ENCODE measurements at places on chromosomes 3 and 15.

DNA sequence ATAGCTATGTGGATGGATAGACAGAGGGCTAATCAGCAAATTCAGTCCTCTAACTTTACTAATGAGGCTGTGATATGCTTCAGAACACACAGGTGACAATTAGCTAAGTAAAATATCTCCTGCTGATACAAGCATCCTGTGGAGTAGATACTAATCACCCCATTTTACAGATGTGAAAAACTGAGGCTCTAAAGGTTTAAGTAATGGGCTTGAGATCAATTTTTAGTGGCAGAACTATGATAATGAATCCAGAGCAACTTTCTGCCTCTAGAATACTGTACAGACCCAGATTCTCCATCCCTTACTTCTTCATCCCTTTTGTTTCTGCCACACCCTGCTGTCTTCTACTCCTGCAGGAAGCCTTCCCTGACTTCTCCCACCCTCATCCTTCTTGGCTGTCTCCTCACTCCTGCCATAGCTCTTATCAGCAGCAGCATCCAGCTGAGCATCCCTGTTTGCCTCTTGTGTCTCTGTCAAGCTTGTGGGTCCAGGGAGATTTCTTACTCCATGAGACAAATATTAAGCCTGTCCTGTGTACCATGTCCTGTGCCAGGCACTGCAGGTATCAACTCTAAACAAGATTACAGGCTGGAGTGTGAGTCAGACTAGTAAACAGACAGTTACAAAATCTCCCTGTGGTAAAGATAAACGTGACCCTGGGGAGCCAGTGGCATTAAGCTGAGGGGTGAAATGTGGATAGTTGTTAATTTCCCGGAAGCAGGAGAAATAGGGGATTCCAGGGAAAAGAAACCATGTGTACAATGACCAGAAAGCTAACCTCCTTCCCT is 39.2 kb downstream of the SLC6A11 start:
- no peak for DNase-seq

GRCh38 chr3:155891321-155891720 is 20.9 kb downstream of the GMPS start:
- DNase-seq: no peak

- no peak for DNase-seq
Observed at GRCh38 chr3:43696441-43696840, 5.7 kb downstream of the ABHD5 start.

GRCh38 chr15:75235051-75235673 is 23.0 kb upstream of the GOLGA6C start:
- DNase-seq: no peak

DNA sequence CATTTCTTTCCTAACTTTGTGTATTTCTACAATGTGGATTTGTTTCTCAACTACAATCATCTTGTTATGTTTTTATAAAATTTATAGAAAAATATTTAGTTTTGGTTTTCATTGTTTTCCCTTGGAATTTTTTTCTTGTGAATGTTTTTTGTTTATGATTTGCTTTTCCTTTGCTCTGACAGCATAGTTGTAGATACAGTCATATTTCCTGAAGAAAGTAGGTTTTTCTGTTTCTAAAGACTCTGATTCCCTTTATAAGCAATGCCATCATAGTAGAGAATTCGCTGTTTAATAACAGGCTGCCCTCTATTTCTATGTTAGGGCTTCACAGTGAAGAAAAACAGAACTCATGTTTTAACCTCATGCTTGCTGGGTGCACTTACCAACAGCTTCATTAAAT is 482.3 kb downstream of the ZBBX start:
- no peak for DNase-seq

- no peak for DNase-seq
Observed at GRCh38 chr3:64972793-64973192, 285.0 kb upstream of the ADAMTS9 start.

DNA sequence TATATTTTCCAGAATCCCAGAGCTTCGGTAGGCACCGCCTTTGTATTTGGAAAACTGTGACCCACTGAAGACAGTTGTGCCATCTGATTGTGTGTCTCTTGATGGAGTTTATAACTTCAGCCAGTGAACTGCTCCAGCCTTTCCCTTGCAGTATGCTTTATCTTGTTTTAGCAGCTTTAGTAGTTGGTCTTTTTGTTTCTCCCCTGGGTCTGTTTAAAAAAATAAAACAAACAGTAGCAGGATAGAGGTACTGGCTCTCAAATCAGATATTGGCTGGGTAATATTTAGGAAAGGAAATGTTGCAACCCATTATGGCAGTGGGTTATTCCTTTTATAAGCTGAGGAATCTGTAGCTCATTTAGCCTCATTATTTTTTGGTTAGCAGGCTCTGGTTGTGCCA is 151.5 kb upstream of the BFSP2 start:
- DNase-seq: no peak

DNA sequence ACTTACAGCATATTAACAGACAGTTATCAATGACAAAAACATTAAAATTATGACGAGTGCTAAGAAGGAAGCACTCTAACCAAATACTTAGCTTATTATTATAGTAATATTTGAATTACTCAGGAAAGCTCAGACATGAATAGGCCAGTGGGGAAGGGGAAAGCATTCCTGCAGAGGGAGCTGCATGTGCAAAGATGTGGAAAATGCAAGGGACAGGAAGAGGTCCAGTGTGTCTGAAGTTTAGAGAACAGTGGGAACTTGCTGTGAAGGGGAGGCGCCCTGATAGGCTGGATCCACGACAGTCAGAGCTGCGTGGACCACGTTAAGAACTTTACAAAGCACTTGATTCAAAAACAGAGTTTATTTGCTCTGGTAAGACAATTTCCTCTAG is 1.2 kb upstream of the SPICE1 start:
- no peak for DNase-seq

DNA sequence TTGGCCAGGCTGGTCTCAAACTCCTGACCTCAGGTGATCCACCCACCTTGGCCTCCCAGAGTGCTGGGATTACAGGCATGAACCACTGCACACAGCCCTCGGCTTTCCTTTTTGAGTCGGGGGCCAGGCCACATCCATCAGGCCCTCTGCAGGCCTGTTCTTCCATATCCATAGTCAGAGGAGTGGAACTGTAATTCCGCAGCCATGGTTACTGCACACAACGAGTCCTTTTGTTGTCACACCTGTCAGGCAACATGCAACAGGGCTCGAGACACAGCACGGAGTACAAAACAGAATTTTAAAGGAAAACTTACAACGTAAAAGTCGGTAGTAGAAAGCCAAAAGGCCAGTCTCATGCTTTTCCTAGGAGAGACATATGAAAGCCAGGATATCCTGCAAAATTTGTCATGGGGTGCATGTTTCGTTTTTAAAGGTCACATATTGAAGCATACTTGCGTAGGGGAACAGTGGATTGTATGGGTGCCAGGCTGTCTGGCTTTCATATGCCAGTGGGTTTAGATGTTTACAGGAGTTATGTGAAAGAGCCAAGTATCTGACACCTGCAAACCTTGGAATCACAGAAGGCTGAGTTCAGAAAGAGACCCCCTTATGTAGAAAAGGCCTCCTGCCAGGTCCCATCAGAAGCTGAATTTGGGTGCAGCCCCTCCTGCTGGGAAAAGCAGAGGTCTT is 63.2 kb upstream of the LPP start:
- no peak for DNase-seq

GRCh38 chr3:188052169-188053035 is 101.6 kb upstream of the LPP start:
- no peak for DNase-seq

DNA sequence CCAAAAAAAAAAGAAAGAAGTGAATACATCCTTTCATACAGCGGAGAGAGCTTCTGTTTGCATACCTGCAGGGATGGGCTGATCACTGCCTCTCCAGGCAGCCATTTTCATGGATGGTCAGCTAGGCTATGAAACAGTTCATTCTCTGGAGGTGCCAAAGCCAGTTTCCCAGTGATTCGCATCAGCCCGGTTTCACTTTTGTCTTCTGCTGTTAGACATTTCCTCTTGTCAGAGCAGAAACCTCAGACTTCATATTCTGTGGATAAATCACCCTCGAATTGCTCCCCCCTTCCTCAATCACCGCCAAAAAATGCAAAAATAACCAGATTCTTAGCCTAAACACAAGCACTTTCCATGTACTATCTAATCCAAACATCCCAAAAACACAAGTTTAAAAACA is 225.6 kb downstream of the ADAMTS9 start:
- DNase-seq: no peak

- DNase-seq: no peak
Observed at GRCh38 chr3:175898194-175898593, 1039.1 kb downstream of the NAALADL2 start.

- DNase-seq: no peak
Observed at GRCh38 chr15:99305761-99306505, 54.7 kb downstream of the LRRC28 start.

DNA sequence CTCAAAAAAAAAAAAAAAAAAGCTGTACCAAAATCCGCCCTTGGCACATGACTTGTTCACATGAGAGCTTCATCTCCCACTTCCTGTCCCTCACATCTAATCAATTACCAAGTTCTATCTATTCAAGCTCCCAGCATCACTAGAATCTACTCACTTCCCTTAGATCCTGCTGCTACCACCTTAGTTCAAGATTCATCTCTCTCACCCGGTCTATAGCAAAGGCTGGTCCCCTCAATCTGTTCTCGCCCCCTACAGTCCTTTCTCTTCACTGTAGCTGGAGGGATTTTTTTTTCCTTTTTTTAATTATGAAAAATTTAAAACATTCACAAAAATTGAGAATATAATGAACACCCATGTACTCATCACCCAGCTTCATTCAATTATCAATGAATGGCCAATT is 16.7 kb upstream of the GPR160 start:
- DNase-seq: no peak

DNA sequence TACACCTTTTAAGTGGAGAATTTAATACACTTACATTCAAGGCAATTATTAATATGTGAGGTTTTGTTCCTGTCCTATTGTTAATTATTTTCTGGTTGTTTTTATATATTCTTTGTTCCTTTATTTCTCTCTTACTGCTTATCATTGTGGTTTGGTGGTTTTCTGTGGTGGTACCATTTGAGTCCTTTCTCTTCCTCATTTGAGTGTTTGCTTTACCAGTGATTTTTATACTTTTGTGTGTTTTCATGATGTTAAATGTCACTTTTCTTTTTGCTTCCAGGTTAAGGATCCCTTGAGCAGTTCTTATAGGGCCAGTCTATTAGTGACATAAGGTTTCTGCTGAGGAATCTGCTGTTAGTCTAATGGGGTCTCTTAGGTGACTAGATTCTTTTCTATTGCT is 116.5 kb downstream of the LRRK1 start:
- no peak for DNase-seq

DNA sequence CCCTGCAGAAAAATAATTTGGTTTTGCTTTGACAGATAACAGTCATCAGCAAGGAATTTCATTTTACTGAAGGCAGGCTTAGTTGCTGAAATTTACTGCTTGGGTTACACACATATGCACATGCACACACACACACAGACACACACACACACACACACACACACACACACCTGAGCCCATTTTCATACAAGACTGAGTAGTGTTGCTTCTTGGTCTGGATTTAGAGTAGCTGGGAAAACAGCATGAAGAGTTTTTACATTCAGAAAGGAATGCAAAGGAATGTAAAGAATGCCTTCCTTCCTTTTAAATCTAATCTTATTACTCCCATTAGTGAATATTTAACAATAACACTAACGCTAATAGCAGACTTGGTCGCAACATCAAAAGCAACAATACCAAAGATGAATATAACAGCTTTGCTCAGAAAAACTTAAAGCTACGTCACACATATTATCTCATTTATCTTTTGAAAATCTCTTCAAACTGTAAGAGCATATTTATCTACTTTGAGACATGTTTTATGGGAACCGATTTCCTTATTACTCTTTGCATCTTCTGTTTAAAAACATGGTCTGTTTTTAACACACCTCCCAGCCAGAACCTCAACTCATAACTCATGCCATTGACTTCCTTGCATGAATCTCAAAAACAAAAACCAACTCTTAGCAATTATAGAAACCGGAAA is 32.5 kb downstream of the RFTN1 start:
- DNase-seq: no peak

DNA sequence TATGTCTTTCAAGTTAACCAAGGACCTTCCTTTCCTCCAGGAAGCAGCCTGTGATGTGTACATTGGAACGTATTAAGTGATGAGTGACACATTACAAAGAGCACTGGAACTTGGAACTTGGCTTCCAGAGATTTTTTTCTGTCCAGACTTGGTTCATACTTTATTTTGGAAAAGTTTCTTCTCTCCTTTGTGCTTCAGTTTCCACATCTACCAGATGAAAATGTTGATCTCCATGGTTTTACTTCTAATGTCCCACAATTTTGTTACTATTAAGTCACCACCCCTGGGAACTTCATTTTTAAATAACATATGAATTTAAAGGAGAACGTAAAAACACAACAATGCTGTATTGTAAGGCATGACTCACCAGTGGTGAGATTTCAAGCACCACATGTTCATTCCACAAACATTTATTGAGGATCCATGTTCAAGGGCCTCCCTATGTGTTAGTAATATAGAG is 290.7 kb upstream of the LMCD1 start:
- no peak for DNase-seq

GRCh38 chr3:29642393-29643033 is 361.6 kb downstream of the RBMS3 start:
- no peak for DNase-seq

DNA sequence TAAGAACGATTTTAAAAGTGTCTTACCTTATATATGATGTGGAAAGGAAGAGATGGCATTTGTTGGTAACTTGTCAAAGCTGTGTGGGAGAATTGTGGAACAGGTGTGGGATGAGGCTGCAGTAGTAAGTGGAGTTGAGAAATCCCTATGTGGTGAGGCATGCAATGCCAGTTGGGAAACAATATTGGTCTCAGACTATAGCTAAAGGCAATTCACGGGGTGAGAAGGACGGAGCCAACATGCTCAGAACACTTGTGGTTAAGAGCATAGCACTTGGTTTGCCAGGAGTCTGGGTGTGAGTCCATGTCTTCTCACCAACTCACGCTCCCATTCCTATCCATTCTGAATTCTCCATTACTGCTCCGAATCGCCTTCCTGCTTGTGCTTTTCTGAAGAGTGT is 615.6 kb upstream of the ADAMTS9 start:
- no peak for DNase-seq

DNA sequence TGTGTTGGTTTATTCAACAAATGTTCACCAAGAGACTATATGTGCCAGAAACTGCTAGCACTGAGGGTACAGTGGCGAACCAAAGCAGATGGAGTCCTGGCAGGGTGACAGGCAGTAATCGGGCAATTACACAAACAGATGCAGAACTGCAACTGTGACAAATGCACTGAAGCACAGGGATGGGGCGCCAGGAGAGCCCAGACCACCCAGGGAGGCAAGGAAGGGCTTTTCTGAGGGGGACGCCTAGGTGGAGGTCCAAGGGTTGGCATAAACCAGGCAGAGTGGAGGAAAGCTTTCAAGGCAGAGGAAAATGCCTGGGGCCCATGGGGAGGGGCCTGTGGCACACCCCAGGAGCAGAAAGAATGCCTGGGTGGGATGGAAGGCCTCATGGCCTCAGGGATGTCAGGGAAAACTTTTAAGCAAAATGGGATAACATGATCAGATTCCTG is 5.5 kb downstream of the DIS3L start:
- DNase-seq: no peak

DNA sequence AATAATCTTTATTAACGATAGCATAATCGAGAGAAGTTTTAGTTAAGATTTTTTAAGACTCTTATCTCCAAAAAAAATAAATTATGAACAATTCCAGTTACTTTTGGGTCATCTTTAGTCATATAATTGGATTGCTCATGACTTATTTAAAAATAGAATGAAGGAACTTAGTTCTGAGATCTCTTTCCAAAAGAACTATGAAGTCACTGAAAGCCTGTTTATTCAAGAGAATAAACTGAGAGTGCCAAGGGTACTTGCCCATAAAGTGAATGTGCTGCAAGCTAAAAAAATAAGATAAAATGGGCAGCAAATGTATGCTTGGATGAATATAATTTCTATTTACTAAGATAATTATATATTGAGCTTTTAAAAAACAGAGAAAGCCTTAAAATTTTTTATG is 176.5 kb upstream of the PLSCR5 start:
- no peak for DNase-seq

Data from activated T-cell treated with anti-CD3 and anti-CD28 coated beads for 1 hour (primary cell).